ENCODE measurements at places on chromosomes 5 and 9. TPM values are rescaled to one million over a fixed set of nuclear protein-coding genes. Genes with fewer than 3 reads are reported as not detected.

The ADAMTS12 gene
- 1.4 TPM for total RNA-seq

The MCC gene
- 27.1 TPM for total RNA-seq

DNA sequence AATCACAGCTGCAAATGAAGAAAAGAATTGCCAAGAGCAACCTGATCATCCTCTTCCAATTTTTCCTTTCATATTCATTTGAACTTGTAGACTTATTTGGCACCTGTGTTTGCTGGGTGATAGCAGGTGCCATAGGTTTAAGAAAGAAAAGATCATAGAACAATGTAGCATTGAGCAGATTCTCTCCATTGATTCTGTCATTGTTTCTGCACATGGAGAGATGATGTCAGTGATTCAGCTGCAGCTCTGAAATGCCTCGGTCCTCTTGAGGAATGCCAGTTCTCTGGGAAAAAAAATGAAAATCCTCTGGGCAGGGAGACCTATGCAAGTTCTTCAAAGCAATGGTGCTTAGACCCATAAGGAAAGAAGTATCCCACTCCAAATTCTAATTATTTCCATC lies 418.1 kb upstream of the KLF4 start:
- DNase-seq, result no peak

- no peak for DNase-seq
These were observed 24.9 kb upstream of the SNCAIP start for GRCh38 chr5:122287101-122287500.

GRCh38 chr9:122307925-122308324 lies 43.2 kb downstream of the MRRF start:
- DNase-seq, result no peak

DNA sequence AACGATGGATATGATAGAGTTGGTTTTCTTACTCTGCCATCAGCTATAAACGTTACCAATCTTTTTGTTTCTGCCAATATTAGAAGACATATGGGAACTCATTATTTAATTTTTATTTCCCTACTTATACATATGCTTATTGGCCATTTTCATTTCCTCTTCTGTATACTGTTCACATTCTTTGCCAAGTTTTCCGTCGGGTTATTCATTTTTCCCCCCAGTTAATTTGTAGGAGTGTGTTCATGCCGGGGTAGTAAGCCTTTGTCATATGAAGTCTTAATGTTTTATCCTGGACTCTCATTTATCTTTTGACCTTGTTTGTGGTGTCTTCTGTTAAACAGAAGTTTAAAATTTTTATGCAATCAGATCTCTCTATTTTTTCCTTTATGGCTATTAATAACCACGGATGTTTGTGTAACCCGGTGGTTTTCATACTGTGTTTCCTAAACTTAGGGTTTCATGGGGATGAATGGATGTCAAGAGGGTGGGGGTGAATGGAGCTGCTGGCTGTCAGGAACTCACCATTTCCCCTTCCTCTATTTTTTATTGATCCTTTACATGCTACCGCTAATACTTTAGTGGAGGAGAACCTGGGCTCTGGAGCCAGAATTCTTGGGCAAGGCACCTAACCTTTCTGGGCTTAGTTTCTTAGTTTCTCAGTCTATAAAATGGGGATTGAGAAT lies 42.5 kb upstream of the PPARGC1B start:
- DNase-seq, result no peak
